Fibroblast of skin of right quadriceps (primary cell): ENCODE measurements at places on chromosomes 6 and 20.

GRCh38 chr20:8787090-8787489 is 281.8 kb upstream of the PLCB4 start:
- no peak for DNase-seq

DNA sequence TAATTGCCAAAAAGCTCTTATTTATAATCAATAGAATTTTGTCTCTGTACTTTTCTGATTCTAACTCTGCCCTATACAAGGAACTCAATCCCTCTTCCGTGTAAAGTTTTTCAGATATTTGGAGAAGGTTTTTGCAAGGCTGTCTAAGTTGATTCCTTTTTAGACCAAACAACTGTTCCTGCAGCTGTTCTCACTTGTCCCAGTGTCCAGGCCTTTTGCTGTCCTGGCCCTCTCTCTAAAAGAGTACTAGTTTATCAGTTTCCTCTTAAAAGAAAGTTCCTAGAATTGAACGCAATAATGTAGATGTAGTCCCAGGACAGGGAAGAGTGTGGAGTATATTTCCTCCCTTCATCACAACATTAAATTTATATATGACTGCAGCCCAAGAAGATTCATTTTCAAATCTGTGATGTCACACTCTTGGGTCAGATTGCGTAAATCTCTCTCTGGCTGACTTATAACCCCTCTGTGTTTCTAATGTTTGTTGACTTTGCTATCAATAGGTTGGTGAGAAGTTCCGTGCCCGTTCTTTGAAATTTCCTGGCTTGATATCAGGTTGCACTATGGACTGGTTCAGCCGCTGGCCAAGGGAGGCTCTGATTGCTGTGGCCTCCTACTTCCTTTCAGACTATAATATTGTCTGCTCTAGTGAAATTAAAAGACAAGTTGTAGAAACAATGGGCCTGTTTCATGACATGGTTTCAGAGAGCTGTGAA is 139.4 kb upstream of the GLP1R start:
- no peak for DNase-seq

DNA sequence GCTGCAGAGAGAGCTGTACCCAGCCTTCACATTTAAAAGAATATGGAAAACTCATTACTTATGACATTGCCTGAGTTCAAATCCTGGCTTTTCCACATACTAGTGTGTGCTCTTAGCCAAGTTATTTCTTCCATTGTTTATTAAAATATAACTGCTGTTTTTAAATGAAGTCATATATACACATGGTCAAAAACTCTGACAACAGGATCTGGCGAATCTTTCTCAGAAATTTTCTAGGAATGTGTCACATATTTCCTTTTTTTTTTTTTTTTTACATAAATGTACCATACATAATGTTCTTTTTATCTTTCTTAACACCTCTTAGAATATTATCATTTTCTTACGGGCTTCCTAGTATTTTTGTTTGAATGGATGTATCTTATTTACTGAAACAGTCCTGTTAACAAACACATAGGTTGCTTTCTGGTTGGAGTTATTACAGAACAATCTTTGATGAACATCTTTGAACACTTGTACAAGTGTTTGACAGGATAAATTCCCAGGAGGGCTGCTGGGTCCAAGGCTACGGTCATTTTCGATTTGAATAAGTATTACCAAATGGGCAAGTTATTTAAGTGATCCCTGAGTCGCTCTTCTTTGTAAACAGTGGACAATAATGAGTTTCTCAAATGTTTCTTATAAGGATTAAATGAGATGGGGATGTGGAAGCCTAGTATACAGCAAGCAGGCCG is 1.6 kb upstream of the SNX9 start:
- DNase-seq, result no peak

DNA sequence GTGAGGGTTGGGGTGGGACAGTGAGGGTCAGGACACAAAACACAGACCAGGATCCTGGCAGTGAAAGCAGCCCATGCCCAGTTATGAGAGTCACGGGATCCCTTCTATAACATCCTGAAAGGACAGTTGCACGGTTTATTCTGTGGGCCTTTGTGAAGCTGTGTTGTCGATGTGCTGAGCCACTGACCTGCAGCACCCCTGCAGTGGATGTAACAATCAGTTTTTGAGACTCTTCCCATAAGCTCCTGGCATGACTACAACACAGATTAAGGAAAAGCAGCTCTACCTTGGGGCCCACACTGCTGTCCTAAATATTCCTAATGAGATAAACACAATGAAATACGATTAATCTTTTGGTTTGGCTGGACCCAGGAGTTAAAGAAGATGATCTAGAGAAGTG is 3.7 kb downstream of the PYGB start:
- no peak for DNase-seq

DNA sequence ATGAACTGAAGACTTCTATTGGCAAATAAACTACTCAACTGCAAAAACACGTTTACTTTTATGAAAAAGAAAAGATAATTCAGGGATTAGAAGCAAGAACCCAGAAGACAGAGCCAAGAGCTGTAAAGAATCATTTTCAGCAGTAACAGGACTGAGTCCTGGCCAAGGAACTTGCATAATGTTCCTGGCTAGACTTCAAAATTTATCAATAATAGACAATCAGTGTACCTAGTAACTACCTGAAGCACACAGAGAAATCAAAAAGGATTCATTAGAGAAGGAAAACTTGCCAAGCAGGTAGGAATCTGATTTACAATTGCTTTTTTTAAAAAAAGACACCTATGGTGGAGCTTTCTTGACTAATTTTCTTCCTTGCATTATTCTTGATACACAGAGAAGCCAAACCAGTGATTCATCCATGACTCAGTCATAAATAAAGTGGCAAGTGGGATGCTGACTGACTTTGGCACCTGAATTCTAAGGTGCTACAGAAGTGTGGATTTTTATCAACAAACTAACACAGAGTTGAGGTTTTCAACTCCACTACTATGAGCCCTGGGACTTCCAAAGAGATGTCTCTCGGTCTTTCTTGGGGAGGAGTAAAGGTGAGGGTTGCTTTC is 281.3 kb downstream of the BMP7 start:
- no peak for DNase-seq

GRCh38 chr20:25532971-25533391 is 52.4 kb downstream of the NINL start:
- DNase-seq, result peak; percentile 28

- DNase-seq, result peak; percentile 71
Measured at GRCh38 chr6:6246544-6246943, 73.9 kb downstream of the F13A1 start.

- no peak for DNase-seq
Measured at GRCh38 chr6:65706436-65706835, 590 bp downstream of the EYS start.

DNA sequence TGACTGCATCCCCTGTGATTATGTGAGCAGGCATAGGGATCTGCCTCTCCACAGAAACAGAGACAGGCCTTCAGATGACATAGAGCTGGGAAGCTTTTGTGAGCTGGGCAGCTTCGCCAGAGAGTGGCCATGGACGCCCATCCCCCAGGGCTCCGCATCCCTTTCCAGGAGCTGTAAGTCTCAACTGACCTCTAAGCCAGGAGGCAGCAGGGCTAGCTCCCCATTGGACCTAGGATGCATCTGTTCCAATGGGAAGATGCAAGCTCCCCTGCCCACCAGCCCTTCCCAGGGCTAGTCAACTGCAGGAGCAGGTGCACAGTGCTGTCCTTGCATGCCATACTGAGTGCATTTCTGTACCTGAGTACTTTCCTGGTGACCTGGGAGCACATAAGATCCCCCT is 663.6 kb downstream of the RNF144B start:
- DNase-seq, result no peak

- no peak for DNase-seq
Measured at GRCh38 chr20:63774306-63774705, 34.7 kb downstream of the SLC2A4RG start.

GRCh38 chr20:19448632-19449031 is 236.2 kb downstream of the SLC24A3 start:
- DNase-seq, result no peak

- DNase-seq, result no peak
Measured at GRCh38 chr20:31721408-31722256, 1.0 kb downstream of the BCL2L1 start.

DNA sequence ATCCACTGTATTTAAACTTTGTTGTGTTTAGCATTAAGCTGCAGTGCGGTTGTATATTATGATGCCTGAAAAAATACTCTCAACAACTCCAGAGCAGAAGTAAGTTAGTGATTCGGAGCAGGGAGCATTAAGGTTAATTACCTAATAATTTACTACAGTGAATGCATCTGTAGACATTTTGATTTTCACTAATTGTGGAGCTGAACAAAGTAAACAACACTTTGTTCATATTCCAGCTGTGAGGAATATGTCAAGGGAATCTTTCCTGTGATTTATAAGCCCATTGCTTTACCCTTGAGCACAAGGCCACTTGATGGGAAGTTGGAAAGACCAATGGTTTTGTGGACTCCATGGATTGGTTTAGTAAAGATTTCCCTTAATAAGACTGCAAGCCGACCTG is 77.1 kb downstream of the CBLN4 start:
- DNase-seq, result no peak

DNA sequence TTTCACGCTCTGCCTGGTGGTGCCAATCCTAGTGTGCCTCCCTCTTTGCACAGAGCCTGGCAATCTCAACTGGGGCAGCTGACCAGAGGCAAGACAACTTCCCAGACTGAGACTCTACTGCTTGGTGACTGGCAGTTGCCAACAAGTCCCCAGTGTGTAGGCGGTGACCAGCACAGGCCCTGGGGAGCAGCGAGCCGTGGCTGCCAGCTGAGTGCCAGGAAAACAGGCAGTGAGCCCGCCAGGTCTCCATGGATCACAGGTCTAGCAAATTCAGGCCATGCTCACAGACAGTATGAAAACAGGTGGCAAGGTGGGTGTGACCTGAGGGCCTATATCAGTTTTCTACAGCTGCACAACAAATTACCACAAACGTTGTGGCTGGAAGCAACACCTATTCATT is 289.9 kb downstream of the KIF16B start:
- DNase-seq, result no peak

DNA sequence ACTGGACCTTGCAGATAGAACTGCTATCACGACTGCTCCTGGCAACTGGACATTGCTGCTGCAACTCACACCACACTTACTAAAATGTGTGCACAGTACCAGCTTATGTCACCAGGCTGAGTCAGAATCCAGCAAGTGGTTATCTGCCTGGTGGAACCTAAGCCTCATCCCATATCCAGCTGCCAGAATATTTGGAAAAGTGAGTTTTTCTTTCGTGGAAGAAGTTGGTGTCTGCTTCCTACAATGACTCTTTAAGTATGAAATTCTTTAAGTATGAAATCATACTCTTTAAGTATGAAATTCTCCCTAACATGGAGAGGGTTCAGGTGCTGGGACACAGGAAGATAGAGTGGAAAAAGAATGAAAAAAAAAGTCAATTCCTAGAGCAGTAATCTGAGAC is 16.4 kb upstream of the POLR1H start:
- peak; percentile 68 for DNase-seq

GRCh38 chr6:80488190-80488589 is 381.7 kb downstream of the BCKDHB start:
- DNase-seq, result no peak
